Neural crest cell (in vitro differentiated cells): ENCODE measurements at places on chromosomes 11 and 22.
A peak's percentile ranks its signal among the peaks of the same experiment; 100 is the strongest.

DNA sequence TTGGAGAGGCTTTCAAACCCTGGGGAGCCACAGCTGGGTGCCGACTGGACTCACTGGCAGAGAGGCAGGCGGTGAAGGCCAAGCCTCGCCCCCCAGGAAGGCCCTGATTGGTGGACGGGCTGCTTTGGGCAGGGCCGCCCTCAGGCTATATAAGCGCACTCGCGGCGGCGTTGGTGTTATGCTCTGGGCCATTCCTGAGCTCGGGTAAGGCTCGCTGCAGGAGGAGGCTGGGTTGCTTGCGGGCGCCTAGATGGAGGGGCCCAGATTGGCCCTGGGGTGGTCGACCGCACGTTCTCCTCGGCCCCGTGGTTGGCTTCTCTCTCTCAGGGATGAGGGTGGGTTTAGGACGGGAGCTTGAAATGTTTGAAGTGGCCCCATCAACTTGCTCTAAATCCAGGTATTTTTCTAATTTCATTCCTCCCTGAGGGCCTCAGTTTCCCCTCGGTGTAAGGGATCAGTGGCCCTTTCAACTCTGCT, at the start of gene SPDYC:
SPDYC (plus strand) TSS at position 176 of the 477 bp plus-strand sequence. CDS start 1,125 bp downstream, outside the sequence.
- no peak for DNase-seq

DNA sequence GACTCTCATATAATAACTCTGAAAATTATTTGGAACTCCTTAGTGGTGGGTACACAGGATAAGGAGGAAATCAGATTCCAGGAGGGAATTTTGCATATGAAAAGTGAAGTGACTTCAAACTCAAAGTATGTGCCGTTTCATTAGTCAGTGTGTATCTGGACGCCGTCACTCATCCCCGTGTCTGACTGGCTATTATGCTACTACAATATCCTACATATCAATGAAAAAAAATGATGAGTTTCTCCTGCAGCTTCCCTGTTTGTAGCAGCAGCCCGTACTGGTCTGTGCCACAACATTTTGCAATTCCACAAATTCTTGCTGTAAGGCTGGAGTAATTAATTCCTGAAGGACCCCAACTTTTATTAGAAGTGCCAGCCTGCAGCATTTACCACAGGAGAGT, 16.5 kb downstream of the WT1 start:
- DNase-seq, result no peak

DNA sequence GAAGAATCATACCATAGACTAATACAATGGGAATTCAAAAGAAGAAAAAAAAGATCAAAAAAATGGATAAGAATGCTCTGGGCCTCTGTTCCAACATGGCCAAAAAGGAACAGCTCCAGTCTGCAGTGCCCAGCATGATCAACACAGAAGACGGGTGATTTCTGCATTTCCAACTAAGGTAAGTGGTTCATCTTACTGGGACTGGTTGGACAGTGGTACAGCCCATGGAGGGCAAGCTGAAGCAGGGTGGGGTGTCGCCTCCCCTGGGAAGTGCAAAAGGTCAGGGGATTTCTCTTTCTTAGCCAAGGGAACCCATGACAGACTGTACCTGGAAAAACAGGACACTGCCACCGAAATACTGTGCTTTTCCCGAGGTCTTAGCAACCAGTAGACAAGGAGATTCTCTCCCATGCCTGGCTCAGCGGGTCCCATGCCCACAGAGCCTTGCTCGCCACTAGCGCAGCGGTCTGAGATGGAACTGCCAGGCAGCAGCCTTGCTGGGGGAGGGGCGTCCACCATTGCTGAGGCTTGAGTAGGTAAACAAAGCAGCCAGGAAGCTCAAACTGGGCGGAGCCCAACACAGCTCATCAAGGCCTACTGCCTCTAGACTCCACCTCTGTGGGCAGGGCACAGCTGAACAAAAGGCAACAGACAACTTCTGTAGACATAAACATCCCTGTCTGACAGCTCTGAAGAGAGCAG, 428.4 kb downstream of the MN1 start:
- peak; percentile 82 for DNase-seq

DNA sequence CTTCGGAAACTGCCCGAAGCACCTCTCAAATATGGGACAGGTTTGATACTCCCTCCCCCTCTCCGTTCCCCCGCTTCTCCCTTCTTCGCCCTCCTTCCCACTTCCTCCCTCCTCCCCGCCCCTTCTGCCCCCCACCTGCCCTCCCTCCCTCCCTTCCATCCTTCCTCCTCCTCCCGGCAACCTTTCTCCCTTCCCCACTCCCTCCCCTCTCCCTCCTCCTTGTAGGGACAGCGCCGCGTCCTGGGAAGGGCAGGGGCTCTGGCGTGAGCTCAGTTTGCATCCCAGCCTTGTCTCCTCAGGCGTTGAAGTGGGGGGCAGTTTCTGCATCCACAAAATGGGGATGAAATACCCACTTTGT, 6.1 kb upstream of the NFAM1 start:
- DNase-seq, result no peak

GRCh38 chr11:119134389-119134978, 13.1 kb downstream of the HINFP start:
- DNase-seq, result no peak

DNA sequence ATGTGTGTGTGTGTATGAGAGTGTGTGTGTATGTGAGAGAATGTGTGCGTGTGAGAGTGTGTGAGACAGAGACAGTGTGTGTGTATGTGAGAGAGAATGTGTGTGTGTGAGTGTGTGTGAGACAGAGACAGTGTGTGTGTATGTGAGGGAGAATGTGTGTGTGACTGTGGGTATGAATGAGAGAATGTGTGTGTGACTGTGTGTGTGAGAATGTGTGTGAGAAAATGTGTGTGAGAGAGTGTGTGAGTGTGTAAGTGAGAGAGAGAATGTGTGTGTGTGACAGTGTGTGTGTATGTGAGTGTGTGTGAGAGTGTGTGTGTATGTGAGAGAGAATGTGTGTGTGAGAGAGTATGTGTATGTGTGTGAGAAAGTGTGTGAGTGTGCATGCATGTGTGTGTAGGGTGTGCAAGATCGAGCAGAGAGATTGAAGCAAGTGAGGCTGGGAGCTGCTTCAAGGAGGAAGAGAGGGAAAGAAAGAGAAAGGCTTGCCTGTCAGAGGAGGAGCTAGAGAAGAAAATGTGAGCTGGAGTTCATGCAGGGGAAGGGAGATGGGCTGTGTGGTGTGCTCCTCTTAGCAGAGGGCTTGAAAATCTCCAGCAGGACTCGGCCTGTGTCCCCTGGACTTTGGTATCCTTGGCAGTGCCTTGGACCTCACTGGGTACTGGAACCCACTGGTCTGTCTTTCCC, 27.7 kb upstream of the TP53I11 start:
- DNase-seq, result no peak

GRCh38 chr11:125140233-125140632, 24.3 kb upstream of the PKNOX2 start:
- no peak for DNase-seq

GRCh38 chr22:23207729-23208393, 27.6 kb downstream of the BCR start:
- no peak for DNase-seq

- DNase-seq, result no peak
Observed at GRCh38 chr22:17358415-17358814, 10.8 kb upstream of the CECR2 start.

- peak; percentile 15 for DNase-seq
Observed at GRCh38 chr11:117199053-117199915, at the start of gene TAGLN. Gene TAGLN, plus strand, starts transcription at chr11:117199370. Its CDS starts 3,644 bp downstream, at chr11:117203014.

DNA sequence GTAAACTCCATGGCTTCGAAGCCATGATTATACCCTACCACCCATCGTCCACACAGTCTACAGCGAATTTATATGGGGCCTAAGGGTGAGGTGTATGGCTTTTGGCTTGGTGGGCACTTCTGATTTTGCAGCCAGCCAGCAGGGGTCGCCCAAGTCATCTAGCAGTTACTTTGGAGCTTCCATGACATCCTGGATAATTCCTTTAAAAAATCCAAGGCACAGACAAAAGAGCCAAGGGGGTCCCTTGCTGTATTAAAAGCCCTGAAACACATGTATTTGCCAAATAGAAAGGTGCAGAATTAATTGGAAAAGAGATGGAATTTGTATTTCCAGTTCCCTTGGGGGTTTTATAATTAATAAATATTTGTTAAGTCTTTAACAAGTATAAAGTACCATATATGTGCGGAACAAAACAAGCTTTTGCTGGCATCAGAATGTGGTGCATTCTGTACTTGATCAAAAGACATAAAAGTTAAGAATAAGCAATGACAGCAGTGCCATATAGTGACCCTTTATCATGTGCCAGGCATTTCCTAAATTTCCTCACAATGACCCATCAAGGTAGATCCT, 132.8 kb upstream of the PITPNB start:
- DNase-seq, result peak; percentile 85

DNA sequence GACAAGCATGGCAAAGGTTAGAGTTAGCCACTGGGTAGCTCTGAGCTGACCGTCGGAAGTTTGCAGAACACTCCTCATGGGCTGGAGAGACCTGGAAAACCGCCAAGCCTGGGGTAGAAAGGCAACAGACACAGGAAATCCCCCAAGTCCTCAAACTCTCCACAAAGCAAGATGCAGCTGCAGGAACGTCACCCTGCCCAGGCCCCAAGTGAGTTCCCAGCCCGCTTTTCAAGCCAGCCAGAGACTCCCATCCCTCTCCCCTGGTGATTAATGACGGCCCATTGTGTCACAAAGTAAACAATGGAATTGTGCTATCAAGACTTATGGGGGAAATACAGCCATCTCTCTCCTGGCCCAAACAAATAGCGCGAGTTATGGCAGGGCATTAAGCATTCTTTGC, 633.0 kb downstream of the TBC1D22A start:
- DNase-seq, result no peak

DNA sequence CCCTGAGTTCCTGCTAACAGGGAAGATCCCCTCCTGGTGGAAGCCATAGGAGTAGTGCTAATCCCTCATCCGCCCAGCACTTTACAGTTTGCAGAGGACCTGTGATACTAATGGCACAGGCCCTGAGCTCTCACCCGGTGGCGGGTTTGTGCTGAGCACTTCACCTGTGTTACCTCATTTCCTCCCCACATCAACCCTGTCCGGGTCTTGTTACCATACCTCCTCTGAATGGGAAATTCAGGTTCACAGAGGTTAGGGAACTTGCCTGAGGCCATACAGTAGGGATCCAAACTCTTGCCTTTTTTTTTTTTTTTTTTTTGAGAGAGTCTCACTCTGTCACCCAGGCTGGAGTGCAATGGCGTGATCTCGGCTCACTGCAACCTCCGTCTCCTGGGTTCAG, 25.2 kb downstream of the CAPN1 start:
- no peak for DNase-seq

- no peak for DNase-seq
Observed at GRCh38 chr11:60996381-60997138, 25.1 kb downstream of the CD6 start.

GRCh38 chr11:33633251-33634003, 67.2 kb downstream of the C11orf91 start:
- DNase-seq, result no peak

GRCh38 chr11:134391656-134392055, 20.4 kb downstream of the B3GAT1 start:
- DNase-seq, result no peak

- DNase-seq, result no peak
Observed at GRCh38 chr22:17874231-17874905, 100.1 kb upstream of the BID start.

- DNase-seq, result no peak
Observed at GRCh38 chr11:6225896-6226295, 8.5 kb downstream of the FHIP1B start.

- DNase-seq, result no peak
Observed at GRCh38 chr11:44792171-44792570, 65.4 kb downstream of the TSPAN18 start.

DNA sequence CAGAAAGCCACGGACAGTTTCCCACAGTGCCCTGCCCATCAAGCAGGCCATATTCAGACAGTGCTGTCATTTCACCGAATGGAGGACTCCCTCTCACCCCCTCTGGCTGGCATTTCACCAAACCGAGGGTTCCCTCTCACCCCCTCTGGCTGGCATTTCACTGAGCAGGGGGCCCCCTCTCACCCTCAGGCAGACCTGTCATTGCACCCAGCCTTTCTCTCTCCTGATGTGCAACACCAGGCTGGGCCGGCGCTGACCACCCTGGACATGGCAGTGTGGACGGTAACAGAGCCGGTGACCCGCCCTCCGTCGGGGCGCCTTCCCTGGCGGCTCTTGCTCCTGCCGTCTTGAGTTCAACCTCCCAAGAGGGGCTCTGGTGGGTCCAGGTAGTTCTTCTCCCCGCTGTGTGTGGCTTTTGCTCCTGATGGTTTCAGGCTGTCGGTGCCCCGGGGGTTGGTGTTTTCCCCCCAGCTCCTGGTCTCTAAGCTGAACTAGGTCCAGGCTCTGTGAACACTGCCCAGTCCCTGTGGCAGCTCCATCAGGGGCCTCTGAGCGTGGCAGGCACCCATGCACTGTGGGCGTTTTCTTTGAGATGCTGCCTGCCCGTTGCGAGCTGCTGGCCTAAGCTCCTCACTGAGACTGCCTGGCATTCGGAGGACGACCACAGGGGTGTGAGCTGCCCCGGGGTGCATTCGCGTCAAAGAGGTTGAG, 46.9 kb downstream of the SMIM38 start:
- no peak for DNase-seq

GRCh38 chr22:37762389-37762836, 45.3 kb upstream of the GCAT start:
- no peak for DNase-seq

GRCh38 chr11:12414611-12415010, 37.2 kb downstream of the PARVA start:
- DNase-seq, result no peak

DNA sequence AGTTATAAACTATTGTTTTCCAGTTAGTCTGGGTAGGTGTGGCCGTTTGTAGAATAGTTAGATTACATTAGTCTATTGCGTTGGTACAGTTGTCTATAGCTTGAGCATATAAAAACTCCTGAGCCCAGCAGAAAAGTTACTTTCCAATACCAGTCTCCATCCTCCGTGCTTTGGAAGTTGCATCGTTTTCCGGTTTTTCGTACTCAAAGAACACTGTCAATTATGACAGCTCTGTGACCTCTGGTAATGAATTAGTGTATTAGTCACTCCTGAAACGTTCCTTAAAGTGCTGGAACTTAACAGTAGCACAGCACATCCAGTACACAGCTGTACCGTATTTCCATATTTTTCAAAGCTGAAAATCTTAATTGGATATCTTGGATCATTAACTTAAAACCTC, 808 bp upstream of the MSANTD2 start:
- no peak for DNase-seq

- no peak for DNase-seq
Observed at GRCh38 chr11:79617561-79617960, 176.7 kb upstream of the TENM4 start.

DNA sequence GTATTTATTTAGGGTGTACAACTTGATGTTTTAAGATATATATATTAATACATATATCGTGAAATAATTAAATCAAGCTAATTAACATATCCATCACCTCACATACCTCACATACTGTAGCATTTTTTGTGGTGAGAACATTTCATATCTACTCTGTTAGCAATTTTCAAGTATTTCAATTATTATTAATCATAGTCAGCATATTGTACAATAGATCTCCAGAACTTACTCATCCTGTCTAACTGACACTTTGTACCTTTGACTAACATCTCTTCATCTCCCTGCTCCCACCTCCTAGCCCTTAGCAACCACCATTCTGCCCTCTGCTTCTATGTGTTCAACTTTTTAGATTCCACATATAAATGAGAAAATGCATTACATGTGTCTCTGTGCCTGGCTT, 108.4 kb downstream of the BARX2 start:
- no peak for DNase-seq

GRCh38 chr11:72579816-72580641, 94.2 kb downstream of the PDE2A start:
- DNase-seq, result no peak
